HAP-1 (cell line): ENCODE measurements at places on chromosomes 2 and 18.
A peak's percentile ranks its signal among the peaks of the same experiment; 100 is the strongest.

GRCh38 chr18:9130806-9131205 lies 5.8 kb upstream of the ANKRD12 start:
- no peak for DNase-seq

GRCh38 chr2:7096726-7097352 lies 179.6 kb downstream of the RNF144A start:
- DNase-seq: no peak

DNA sequence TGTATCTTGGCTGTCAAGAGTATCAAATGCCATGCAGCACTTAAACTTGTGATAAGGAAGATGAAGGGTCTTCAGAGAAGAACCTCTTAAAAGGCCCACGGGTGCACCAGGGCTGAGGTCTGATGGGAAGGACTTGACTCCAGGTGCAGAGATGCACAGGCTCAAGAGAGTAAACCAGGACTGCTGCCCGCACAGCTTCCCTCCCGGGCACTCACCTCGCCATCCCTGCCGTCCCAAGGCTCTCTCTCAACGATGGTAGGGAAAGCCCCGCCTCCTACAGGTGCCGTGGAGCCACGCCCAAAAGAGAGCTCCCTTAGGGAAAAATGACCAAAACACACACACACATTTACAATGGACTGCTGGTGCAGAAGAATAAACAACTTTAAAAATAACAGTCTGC lies 27.9 kb downstream of the PDIA6 start:
- DNase-seq: no peak

DNA sequence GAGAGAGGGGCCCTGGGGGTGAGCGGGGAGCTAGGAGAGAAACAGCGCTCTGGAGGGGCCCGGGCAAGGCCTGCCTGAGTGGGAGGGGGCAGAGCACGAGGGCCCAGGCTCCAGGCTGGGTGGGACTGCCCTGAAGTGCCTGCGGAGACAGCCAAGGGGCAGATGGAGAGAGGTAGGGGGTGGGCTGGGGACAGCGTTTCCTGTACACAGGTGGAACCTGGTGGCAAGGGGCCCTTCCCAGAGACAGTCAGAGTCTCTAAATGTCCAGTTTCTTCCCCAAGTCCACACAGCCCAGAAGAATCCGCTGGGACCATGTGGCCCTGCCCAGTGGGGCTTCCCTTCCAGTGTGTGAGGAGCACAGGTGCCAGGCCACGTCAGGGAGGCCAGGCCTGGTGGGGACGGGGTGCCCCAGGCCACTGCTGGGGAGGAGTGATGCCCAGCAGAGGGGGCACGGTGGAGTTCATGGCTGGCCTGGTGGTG lies 1.7 kb upstream of the GPR35 start:
- DNase-seq: no peak

DNA sequence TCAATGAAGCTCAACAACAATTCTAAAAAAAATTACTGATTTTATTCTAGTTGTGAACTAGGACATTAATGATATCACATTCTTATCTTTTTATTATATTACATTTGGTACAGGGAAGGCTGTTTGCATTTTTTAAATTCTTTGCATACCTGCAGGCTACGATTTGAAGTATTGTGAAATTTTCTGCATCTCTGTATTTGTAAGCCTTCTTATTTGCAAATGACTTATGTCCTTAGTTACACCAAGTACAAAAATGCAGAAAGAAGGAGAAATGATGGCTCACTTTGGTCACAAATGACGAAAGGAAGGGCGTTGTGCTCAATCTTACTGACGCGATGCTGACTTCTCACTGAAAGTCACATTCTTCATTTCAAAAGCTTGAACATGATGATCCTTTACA lies 227.5 kb upstream of the SOX11 start:
- DNase-seq: no peak

DNA sequence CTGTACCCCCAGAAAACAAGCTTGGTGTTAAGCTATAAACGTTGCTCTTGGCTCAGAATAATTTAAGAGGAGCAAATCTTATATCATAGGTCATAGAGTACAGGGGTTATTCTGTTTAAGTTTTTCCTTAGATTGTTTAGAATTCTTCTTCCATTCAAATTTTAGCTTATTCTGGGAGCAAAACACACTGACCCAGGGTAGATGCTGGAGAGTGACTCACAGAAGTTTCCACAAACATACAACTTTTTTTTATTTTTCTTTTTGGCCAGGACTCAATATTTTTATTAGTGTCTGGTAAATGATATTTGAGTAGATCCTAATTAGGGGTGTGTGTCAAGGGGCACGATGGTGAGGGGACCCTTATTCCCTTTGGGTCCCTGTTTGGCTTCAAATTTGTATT lies 71.5 kb upstream of the PSME4 start:
- DNase-seq: no peak

- no peak for DNase-seq
Measured at GRCh38 chr18:63120620-63121019, 198.9 kb downstream of the BCL2 start.

DNA sequence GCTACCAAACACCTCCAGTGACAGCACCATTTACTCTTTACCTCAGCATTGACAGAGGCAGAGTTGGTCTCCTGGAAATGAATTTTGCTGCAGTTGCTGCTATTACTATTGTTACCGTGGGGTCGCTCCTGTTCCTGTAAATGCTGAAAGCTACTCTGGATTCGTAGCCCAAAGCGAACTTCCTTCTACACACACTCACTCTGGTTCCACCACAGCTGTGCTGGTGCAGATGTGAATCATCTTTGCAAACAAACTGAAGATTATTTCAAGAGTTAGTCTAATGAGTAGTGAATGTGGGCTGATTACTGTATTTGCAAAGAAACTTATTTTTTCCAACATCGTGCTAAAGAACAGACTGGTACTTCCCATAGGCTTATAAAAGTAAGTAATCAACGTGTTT lies 304.0 kb downstream of the LPIN1 start:
- DNase-seq: no peak

DNA sequence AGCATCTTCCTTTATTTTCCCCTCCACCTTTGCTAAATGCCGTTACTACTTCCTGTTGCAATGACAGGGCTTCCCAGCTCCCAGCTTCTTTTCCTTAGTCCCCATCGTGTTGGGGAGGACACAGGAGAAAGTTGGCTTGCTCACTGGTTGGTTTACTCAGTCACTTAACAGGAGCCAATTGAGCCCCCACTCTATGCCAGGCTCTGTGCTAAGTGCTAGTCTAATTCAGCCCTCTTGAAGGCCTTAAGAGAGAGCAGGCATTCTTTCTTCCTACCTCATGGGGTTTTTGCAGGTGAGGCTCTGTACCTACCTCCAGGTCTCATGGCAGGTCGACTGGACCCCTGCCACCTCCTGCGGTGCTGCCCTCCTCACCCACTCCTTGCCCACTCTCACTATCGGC lies 20.1 kb downstream of the TANC1 start:
- DNase-seq: no peak

DNA sequence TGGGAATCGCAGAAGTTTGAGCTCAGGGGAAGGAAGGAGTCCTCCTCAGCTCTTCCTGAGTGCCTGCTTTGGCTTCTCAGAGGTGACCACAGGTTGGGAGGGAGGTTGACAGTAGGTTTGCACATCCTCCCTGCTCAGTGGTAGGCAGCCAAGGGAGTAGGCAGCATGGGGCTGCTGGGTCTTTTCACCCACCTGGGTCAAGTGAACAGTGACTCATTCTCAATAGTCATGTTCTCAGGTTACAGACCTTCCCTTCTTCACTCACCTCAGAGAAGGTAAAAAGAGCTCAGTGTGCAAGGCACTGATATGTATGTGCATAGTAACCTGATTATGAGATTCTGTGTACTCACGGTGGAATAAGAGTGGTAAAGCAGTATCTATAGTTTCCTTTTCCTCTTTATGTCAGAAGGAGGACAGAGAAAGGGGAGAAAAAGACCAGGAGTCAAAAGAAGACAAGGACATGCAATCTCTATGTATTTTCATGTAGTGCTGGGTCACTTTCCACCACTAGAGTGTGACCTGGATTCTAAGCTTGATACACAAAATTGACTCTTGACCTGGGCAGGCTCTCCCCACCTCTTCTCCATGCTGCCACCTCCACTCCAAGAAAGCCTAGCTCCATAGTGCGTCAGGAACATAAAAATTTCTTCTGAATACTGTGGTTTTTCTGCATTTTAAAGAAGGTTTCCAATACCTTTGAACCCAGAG lies 36.5 kb upstream of the ASNSD1 start:
- DNase-seq: no peak

- DNase-seq: peak; percentile 63
Measured at GRCh38 chr18:63439334-63439733, 17.1 kb upstream of the VPS4B start.

DNA sequence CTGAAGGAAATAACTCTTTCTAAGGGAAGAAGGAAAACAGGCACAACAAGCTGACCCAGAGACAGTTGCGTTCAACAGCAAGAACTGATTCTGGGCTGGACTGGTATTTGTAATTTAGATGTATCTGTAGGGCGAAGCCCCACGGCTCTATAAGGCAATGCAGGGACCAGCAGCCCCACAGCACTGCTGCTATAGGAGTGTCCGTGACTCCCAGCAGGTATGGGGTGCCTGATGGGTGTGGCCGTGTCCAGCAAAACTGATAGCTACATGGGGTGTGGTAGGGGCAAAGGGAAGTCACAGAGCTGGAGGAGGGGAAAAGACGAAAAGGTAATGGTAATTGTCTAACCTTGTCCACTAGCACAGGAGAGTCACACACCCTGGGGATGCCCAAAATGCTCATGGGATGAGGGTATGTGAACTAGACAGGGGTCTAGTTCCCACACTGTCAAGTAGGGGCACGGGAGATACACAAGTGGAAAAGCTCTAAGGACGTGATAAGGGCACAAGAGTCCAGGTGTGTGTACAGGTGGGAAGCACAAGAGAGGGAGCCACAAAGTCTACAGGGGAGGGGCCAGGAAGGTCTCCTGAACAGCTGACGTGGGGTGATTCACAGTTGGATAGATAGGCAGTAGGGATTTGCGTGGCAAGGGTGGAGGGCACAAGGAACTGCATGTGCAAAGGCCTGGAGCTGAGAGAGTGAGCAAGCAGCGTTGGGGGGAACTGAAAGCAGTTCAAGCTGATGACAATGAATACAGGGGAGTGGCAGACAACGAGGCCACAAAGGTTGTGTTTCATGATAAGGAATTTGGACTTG lies 48.5 kb upstream of the ASPRV1 start:
- no peak for DNase-seq

GRCh38 chr2:23460228-23460627 lies 75.2 kb downstream of the KLHL29 start:
- DNase-seq: no peak

GRCh38 chr2:52904355-52904891 lies 863.2 kb upstream of the CHAC2 start:
- no peak for DNase-seq

DNA sequence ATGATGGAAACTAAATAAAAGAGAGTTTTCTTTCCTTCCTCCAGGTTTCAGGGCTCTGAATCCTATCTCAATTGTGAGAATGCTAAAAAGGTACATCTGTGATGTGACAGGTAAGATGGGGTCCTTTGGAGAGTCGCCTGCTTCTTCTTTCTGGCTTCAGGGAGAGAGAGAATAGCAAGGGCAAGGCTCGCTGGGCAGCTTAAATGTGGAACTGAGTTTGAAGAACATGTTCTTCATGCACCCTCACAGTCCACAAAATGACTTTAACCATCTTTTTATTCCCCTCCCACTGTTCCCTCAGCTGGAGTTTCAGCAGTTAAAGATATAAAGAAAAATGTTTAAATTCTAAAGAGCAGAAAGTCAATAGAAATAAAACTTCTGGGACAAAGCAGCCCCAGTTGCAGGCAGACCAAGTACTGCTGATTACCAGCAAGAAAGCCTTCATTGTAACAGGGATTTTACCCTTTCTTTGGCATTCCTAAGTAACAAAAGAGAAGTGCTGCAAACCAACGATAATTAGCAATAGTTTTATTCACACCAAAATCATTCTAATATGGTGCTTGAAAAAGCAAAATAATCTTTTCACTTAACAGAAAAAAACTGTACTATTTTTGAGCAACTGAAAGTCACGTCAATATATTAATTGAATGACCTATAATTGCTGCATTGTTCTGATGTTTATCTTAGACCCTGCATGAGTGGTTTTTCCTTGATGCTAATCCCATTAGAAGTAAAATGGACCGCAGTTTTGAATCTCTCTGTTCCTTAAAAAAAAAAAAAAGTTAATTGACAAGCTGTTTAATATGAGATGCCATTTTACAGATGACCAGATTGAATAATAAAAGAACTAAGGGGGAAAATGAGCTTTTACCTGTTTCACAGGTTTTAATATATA lies 61.5 kb downstream of the LRP2 start:
- peak; percentile 81 for DNase-seq

DNA sequence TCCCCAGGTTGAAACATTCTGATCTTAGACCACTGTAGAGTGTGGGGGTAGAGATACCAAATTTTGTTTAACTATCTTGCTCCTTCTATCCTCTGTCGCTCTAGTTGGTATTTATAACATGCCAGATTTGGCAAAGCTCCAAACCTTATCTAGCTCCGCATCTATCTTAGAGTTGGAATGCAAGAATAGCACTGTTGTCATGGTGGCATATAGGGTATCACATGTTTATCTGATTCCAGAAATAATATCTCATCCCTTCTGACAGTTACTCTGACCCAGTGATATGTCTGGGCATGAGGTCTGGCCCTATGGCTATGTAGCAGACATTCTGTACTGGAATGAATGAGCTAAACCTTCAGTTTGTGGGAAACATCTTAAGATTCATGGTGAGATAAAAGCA lies 51.7 kb downstream of the CABYR start:
- DNase-seq: no peak

DNA sequence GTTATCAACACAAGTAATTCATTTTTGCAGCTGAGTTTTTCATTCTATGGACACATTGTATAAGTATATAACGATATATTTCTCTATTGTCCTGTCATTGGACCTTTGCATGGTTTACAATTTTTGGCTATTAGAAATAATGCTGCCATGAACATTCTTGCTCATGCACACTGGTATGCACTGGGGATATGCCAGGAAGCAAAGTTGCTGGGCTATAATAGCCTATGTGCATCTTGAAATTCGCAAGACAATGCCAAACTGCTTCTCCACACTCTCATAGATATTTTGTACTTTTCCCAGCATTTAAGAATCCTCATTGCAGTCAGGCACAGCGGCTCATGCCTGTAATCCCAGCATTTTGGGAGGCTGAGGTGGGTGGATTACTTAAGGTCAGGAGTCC lies 852.6 kb upstream of the ID2 start:
- DNase-seq: no peak
